HFFc6 (cell line): ENCODE measurements at places on chromosomes 2 and 18. TPM values are rescaled to one million over a fixed set of nuclear protein-coding genes. Genes with fewer than 3 reads are reported as not detected.

Gene CDH2
- total RNA-seq: 174 to 317 TPM (median 317 TPM) in 3 replicates

Gene ARMC9
- total RNA-seq: 53.7 to 94.3 TPM (median 54.3 TPM) in 3 replicates

Gene TEX44
- total RNA-seq: not detected in 2 replicates

Gene TANC1
- 20.5 to 25.4 TPM (median 22.5 TPM) in 3 replicates for total RNA-seq

Gene METAP1D
- total RNA-seq: 4.8 to 6.5 TPM (median 5.4 TPM) in 3 replicates

- no peak overlapping the region for H3K27ac ChIP-seq
- H3K4me1 ChIP-seq: no peaks in the 10 kb centered on the region
- no peak for DNase-seq
- peaks cover 19% of the 10 kb centered on the region for H3K27me3 ChIP-seq
- no peak overlapping the region for H3K4me3 ChIP-seq
Observed at GRCh38 chr2:62426154-62426912, 79.7 kb downstream of the TMEM17 start.

GRCh38 chr2:208224802-208225201 lies 30.1 kb downstream of the IDH1 start:
- no peak overlapping the region for H3K4me3 ChIP-seq
- H3K4me1 ChIP-seq: peaks cover 6% of the 10 kb centered on the region; the same call in 1 of the 2 replicates
- DNase-seq: no peak
- no peak overlapping the region for H3K27ac ChIP-seq
- H3K36me3 ChIP-seq: no peaks in the 10 kb centered on the region
